Kidney capillary endothelial cell (primary cell): ENCODE measurements at places on chromosomes 2 and 18.

DNA sequence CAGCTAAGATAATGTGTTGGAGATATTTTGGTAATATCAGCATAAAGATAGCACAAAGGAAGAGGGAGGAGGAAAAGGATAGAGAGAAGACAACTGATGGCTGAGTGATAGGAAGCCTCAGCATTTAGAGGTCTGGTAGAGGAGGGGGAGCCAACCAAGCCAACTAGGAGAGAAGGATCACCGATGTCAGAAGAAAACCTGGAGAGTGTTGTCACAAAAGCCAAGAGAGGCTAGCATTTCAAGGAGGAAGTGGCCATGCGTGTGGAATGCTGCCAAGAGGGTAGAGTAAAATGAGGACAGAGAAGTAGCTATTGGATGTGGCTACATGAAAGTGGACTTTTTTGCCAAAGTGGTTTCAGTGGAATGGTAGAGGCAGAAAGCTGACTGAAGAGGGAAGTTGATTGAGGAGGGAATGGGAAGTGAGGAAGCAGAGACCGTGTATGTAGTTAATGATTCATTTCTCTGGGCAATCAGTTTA is 34.3 kb downstream of the LCLAT1 start:
- DNase-seq = no peak

- no peak for DNase-seq
Measured at GRCh38 chr18:77103991-77104531, 28.5 kb downstream of the MBP start.

DNA sequence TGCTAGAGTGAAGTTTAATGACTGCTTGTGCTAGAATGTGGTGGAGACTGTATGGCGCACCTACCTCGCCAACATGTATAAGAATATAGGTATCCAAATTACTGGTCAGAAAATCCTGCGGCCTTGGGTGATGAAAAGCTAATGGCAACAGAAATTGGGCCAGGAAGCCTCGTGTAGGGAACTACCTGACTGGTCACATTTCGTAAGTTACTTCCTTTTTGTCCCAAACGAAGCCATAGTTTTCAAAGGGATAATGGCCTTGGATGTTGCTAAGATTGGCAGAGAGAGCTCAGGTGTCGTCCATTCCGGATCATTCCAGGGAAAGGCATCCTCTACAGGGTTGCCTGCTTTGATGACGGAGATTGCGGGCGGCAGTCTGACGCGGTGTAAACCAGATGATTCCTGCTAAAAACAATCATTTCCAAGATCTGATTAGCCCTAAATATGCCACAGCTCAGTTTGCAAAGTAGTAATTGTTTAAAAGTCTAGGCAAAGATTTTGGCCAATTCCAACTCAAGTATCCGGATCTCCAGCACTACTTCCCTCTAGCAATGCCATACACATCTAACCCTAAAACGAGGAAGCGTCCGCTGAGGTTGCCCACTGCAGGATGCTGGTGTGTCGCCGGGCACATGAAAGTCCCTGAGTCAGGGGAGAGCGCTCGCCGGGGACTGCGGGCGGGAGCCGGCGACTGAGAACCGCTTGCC is 708 bp upstream of the MALT1 start:
- DNase-seq = no peak

DNA sequence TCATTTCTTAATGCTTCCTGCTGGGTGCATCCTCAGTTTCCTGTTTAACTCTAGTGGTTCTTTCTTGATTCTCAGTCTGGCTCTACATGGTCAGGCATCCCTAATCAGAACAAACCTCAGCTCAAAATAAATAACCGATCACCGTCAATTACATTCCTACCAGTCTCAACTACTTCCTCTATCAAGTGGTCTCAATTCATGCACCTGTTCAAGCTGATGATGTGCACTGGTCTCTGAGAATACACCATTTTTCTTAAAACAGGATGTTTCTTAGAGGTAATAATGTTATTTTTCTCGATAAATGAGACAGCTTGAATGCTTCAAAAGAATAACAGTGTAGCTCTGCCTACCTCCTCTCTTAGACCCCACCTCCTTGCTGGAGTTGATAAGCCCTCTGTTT is 420.9 kb downstream of the SOCS6 start:
- DNase-seq = no peak

- DNase-seq = no peak
Measured at GRCh38 chr2:173630425-173631126, 275.9 kb downstream of the CDCA7 start.

DNA sequence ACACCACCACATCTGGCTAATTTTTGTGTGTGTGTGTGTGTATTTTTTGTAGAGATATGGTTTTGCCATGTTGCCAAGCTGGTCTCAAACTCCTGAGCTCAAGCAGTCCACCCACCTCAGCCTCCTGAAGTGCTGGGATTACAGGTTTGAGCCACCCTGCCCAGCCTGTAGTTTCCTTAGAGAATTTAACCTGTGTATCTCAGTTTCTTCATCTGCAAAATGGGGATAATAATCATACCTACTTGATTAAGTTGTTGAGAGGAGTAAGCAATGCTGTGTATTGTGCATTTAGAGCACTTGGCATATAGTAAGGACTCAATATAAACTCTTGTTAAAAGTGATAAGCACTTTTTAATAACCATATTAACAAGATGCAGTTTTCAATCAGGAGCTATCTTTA is 6.3 kb upstream of the SANBR start:
- no peak for DNase-seq

GRCh38 chr2:105407946-105408743 is 9.3 kb upstream of the FHL2 start:
- DNase-seq = no peak

DNA sequence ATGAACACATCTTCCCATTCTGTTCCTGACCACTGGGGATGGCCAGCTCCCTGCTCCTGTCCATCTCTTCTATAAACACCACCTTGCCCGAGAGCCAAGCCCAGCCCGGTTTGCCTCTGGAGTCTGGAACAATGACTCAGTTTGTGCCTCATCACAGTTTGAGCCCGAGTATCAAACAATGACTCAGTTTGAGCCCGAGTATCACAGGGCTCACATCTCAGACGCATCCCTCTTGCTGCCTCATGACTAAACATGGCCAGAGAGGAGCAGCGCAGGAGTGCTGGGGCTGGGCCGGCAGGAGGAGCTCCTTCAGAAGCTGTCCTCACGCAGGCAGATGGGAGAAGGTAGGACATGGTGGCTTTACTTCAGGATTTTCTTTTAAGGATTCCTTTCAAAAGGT is 68.7 kb downstream of the PXDN start:
- DNase-seq = peak; percentile 85

- no peak for DNase-seq
Measured at GRCh38 chr2:229191413-229191812, 79.7 kb downstream of the PID1 start.

DNA sequence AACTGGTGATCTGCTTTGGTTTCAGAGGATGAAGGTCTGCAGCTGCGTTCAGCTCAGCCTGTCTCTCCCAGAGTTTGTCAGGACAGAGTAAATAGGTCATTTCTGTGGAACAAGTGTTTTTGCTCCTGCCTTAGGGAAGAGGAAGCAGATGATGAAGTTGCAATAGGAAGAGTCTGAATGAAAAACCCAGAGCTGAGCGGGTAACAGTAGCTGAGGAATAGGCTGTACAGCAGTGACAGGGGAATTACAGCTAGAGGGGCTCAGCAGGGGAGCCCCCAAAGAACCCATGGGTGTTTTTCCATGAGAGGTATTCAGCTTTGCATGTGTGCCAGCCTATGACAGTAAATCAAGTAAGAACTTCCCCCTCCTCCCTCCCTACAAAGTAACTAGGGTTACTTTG is 10.3 kb upstream of the CYBRD1 start:
- DNase-seq = no peak

- DNase-seq = no peak
Measured at GRCh38 chr18:75551071-75551470, 123.6 kb upstream of the SMIM21 start.

- DNase-seq = no peak
Measured at GRCh38 chr2:208556983-208557484, 150.4 kb downstream of the PTH2R start.

DNA sequence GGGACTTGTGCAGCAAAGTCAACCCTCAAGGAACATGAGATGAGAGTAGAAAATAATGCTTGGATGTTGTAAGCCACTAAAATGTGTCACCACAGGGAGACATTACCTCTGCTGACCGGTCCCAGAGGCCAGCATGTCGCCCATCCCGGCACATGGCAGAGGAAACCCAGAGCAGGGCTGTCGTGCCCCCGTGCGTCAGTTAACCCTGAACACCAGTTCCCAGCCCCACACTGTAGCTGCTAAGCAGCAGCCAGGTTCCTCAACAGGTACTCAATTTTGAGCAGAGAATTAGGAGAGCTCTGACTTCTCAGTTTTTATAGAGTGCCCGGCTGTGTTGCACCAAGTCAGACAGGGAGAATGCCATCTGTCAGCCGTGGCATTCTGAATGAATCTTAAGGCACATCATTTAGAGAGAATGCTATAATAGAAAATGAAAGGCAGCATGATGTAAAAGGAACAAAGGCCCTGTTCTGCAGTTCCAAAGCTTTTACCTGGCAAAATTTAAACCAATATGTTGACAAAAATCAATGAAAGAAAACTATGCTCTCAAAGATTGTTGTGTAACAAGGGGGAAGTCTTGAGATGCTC is 307.9 kb downstream of the METTL4 start:
- no peak for DNase-seq

DNA sequence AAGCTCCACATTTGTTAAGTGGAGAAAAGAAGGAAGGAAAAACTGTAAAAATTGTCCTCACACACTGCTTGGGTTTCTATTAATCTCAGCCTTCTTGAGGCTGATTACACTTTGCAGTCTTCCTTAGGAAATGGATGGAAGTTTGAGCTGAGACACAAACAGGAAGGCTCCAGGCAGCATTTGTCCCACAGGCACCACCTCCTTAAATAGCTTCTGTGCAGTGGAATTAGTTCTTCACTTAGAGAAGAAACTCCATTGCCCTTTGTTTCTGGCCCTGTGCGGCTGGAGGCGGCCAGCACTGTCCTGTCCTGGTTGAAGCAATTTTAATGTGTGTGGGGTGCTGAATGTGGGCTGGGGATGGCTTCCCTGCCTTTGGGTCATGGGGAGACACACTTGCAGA is 44.3 kb downstream of the ARHGAP28 start:
- DNase-seq = no peak

- no peak for DNase-seq
Measured at GRCh38 chr18:23926571-23926970, 88.0 kb upstream of the TTC39C start.

DNA sequence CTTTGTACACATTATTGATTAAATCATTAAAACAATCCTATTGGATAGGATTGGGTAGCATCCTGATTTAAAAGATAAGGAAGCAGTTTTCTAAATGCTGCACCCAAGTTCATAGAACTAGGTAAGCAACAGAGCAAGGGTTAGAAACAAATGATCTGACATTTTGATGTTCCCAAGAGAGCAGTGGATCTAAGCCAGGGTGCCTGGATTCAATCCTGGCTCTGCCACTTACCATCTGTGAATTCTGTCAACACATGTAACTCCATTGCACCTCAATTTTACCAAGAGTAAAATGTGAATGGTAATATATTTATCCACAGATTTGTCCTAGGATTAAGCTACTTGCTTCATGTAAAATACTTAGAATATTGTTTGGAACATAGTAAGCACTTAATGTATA is 982.6 kb upstream of the FANCL start:
- no peak for DNase-seq

GRCh38 chr2:29368659-29369040 is 253.4 kb downstream of the CLIP4 start:
- no peak for DNase-seq

GRCh38 chr2:168210895-168211570 is 36.4 kb downstream of the STK39 start:
- peak; percentile 68 for DNase-seq

DNA sequence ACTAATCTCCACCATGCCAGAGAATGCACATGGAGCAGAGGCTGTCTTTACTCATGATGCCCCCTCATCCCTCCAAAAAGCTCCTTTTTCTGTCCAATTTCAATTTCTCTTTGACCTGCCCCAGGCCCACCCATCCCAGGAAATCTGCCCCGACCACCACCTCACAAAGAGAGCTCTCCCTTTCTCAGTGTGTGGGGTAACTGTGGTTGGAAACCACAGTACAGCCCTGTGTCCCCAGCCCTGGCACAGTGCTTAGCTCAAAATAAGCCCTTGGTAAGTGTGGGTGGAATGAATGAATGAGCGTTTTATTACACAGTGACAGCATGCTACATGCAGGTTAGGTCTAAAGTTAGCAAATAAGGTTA is 43.7 kb upstream of the CAB39 start:
- no peak for DNase-seq

DNA sequence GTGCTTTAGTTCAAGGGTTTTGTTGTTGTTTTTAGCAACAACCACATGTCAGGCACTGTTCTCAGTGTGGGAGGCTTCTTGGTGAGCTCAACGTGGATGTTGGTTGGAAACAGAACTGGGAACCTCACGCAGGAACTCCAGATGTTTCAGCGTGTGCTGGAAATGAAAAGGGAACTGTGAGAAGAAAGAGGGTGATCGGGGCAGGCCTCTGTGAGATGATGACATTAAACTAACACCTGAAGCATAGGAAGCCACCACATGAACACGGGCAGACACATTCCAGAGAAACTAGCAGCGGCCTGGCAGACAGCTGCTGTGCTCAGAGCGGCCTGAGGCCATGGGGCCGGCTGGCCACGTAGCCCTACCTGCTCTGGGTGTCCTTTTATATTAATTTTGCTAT is 66.4 kb downstream of the COA5 start:
- DNase-seq = no peak

- no peak for DNase-seq
Measured at GRCh38 chr2:96594691-96595152, 43.4 kb downstream of the KANSL3 start.

GRCh38 chr18:47244086-47244485 is 7.4 kb downstream of the SKOR2 start:
- DNase-seq = no peak

- DNase-seq = no peak
Measured at GRCh38 chr18:48736321-48737260, 197.8 kb downstream of the CTIF start.
